ENCODE measurements at places on chromosomes 7 and 10.
A peak's percentile ranks its signal among the peaks of the same experiment; 100 is the strongest.

- no peak for DNase-seq
These were observed 541.3 kb downstream of the LRMDA start for GRCh38 chr10:75972491-75973276.

- no peak for DNase-seq
These were observed 16.7 kb downstream of the BHLHA15 start for GRCh38 chr7:98227939-98228338.

- no peak for DNase-seq
These were observed 227.7 kb downstream of the CREB5 start for GRCh38 chr7:28640001-28640400.

DNA sequence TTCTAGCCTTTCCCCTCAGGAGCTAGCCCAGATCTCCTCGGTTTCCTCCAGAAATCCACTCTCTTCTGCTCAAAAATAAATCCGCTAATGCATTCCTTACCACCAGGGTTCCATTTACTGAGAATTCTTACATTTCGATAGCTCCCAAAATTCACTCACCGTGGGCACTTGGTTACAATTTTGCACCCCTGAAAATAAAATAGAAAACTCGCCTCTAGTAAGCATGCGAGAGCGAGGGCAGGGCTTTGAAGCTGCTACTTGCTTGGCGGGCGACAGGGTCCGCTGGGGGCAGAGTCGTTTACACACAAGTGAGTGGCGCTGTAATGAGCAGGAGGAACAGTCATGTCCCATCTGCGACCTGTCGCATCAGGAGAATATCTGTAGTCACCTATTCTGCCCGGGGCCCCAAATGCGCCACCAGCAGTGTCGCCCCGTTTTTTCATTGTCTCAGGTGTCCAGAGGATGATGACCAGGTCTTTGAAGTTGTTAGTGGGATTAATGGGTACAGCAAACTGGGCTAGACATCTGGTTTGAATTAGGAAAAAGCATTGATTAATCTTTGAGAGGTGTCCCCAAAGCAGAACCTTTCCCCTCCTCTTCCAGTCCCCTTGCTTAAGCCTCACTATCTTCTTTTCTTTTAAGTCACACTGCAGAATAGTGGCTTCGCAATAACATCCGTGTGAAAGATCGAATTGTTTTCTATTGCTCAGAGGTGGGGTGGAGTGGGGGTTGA, 1.2 kb upstream of the MEOX2 start:
- no peak for DNase-seq

- DNase-seq = no peak
These were observed 28.0 kb upstream of the RSU1 start for GRCh38 chr10:16845248-16845647.

DNA sequence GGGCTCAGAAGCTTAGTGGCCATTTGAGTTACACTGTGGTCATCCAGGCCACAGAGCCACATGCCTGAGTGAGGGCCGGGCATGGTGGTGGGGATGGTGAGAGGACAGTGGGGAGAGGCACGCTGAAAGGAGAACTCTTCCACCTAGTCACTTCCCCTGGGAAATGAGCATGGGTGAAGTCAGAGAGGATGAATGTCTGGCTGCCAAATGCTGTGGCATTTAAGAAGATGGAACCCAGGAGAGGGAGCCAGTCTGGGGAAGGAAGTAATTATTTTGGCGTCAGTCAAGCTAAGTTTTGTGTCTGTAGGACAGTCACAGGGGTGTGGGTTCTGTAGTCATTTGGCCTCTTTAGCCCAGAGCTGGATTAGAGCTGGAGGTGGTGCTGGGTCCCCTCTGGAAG, 86.0 kb upstream of the PODXL start:
- no peak for DNase-seq

GRCh38 chr10:132574288-132574687, 36.7 kb downstream of the INPP5A start:
- DNase-seq = no peak

DNA sequence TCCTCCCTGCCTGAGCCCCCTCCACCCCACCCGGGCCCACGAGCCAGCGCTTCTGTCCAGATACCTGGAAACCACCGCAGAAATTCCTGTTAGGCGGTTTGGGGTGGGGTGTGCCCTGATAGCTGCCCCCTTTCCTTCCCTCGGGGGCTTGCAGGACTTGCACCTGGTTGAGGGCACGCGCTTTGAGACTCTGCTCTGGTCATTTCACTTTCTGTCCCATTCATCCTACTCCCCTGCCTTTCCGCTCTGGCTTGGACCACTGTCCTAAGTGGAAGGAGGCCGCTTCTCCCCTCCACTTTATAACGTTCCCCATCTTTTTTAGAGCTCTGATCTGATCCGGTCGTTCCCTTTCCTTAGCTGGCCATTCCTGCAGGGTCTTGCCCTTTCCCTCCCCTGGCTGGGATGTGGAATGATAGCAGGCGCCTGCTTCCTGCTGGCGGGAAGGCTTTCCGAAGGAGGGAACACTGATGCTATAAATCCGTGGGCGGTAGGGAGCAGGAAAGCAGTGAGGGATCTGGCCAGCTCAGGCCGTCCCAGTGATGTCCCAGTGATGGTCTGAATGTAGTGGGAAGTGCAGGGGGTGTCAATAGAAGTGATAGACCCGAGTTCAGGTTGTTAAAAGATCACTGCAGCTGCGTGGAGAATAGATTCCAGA, 852 bp upstream of the PRKAR1B start:
- peak; percentile 47 for DNase-seq

DNA sequence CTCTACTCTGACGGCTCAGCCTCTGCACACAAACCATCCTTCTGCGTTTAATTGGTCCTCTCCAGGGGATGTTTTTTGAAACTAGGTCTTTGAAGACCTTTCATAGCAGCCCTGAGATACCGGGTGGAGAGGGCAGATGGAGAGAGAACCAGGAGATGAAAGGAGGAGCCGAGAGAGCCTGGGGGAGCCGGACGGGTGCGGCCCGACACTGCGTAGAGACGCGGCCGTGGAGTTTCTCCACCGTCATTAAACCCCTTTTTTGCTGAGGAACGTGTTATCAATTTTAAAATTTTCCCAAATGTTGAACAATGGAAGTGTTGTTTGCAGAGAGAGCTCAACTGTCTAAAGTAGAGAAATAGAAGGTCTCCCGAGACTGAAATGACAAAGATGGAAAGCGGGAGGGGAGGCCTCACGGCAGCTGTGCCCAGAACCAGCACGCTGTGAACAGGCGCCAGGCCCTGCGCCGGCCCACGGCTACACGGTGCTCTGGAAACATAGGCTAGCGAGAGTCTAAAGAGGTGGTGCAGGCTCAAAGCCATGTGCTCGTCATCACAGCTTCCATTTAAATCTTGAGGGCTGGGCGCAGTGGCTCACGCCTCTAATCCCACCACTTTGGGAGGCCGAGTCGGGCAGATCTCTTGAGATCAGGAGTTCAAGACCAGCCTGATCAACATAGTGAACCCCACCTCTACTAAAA, 307.0 kb downstream of the PTPRN2 start:
- DNase-seq = no peak

DNA sequence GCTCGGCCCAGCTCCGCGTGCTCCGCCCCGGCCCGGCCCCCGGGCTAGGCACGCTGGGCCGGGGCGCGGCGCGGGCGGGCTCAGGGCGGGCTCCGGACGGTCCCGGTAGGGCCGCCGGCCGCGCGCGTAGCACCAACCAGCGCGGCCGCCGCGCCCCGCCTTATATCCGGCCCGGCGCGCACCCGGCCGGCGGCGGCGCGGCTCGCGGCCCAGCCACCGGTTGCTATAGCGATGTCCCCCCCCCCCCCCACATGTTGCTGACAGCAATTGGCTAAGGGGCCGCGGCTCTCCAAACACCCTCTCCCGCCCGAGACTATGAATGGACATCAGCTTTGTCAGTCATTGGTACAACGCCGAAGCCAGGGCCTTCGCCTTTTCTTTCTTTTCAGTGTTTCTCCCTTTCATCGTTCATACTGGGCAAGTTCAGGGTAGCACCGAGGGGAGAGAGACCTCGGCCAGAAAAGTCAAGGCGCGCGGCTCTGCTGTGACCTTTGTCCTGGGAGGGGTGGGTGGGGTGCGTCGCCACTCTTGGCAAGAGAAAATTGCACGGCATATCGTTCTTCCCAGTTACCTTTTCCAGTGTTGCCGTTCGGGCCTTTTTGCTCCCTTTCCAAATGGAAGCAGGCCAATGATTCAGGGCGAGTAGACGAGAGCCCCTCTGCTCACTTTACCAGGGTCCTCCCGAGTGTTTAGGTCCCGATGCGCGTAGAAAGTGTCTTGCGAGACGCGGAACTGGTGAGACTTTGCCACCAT, 354.2 kb downstream of the DNAJB6 start:
- peak; percentile 90 for DNase-seq

DNA sequence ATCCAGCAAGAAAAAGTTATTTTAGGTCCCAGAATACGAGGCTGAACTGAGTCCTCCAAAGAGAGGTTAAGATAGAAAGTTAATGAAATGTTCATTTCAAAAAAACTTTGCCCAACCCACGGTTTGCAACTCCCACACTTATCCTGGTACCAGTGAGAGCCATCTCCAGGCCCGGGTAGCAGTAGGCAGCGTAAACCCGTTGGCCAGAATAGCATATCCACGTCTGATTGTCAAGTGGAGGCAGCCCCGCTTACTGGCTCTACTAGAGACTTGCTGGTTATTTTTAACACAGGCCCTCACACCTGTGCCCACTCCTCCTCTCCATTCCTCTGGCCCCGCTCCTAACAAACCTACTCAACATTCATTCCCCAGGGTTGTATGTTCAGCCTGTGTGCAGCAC, 109.7 kb downstream of the HIP1 start:
- DNase-seq = no peak

- DNase-seq = no peak
These were observed 72.0 kb upstream of the ANK3 start for GRCh38 chr10:60461688-60462087.

DNA sequence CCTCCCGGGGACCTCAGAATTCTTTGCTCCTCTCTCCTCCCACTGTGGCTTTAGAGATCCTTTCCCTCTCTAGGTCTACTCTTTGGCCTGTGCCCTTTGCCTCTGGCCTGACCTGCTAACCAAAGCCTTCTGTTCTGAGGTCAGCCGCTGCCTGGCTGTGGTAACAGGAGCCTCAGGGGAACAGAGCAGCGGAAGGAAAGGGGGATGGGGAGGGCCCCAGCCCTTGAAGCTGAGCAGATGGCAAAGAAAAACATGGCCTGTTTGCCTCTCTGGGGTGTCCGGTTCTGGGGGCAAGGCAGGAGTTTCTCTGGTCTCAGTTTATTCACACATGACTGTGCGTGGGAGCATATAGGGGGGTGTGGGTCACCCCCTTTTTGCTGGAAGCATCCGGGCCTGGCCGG, 28.2 kb downstream of the COL26A1 start:
- no peak for DNase-seq

DNA sequence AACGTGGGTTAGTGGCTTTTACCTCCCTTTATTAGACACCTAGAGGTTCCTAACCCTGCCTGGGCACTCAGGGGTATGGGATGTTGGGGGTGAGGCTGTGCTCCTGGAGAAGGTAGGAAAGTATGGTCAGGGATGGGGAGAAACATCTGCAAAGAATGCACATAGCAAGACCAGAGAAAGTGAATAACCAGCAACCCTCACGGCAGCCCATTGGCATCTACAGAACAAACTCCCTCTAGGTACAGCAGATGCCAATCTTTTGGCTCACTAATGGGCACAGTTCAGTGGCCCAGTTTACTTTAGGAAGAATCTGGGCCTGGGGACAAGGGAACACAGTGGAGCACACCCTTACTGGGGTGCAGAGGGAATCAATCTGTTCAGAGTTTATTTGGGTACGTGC, 143.9 kb downstream of the JAZF1 start:
- DNase-seq = no peak

DNA sequence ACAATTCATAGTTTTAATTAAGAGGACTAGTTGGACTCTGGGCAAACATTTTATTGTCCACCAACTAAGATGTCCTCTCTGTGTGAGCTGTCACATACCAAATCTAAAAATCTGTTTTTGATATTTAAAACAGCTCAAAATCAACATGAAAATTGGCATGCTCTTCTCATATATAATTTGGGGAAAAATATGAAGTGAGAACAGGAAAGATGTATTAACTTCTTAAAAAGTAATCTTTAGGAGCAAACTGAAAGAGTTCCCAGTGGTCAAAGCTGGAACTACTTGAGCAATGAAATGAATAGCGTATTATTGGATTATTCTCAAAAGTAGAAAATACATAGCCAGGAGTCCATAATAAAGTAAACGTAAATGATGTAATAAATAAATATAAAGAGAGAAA, 147.2 kb downstream of the DYNC1I1 start:
- no peak for DNase-seq

GRCh38 chr7:151035026-151035717, 6.9 kb downstream of the ABCB8 start:
- DNase-seq = no peak

DNA sequence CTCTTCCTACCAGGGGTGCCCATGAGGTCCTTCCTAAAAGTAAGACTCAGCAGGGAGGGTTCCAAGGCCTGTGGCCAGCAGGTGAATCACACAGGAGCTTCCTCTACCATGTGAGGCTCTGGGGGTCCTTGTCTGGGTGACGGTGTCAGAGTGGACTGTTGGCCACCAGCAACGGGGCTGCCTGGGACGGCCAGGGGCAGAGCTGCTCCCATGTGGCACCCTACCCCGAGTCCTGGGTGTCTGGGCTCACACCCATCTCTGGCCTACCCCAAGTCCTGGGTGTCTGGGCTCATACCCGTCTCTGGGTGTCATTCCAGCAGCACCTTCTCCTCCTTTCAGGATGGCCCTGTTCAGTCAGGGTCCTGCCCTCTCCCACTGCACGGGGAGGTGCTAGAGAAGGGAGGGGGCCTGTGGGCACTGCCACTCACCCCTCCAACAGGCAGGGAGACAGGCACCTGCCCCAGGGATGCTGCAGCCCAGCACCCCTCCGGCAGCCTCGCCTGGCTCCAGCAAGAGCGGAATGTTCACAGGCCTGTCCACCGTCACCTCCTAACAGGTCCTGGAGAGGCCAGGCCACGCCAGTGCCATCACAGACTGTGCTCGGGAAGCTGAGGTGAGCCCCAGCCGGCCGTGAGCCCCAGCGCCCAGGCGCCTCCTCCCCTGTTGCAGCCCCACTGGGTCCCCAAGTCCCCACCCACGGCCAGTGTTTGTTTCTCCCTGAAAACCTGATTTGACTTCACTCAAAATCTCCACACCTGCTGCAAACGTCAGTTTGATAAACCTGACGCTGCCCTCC, 143.7 kb downstream of the PTPRN2 start:
- no peak for DNase-seq

- DNase-seq = no peak
These were observed 31.5 kb upstream of the OPTN start for GRCh38 chr10:13068484-13068883.

- no peak for DNase-seq
These were observed 14.4 kb downstream of the POT1 start for GRCh38 chr7:124915242-124915641.

- no peak for DNase-seq
These were observed 76.5 kb upstream of the ITPRID1 start for GRCh38 chr7:31437250-31437865.
